ENCODE measurements at places on chromosomes 16 and 17. TPM values are rescaled to one million over a fixed set of nuclear protein-coding genes. Genes with fewer than 3 reads are reported as not detected.

Gene KCNH6
- not detected for total RNA-seq

Gene NPIPB8
- total RNA-seq, result 0.27 TPM

Gene KRTAP9-3
- not detected for total RNA-seq

Gene NUDT16L1
- 41.0 TPM for total RNA-seq

Gene HOXB9
- not detected for total RNA-seq

Gene APOBR
- 1.4 TPM for total RNA-seq

Gene TPPP3
- total RNA-seq, result 40.1 TPM

Gene SOST
- not detected for total RNA-seq

Gene JUP
- total RNA-seq, result 139 TPM

Gene TP53TG3
- 0.53 TPM for total RNA-seq

Gene TP53TG3B
- not detected for total RNA-seq

Gene NKD1
- 1.9 TPM for total RNA-seq

Gene DHRS7C
- total RNA-seq, result 82.3 TPM

Gene LRRC46
- not detected for total RNA-seq

Gene KRTAP29-1
- total RNA-seq, result not detected

Gene DNASE1L2
- total RNA-seq, result 0.65 TPM

Gene DDX19B
- 14.9 TPM for total RNA-seq

Gene EXOC3L1
- total RNA-seq, result 1.9 TPM

Gene CD79B
- total RNA-seq, result 7.5 TPM

Gene ASGR2
- 0.68 TPM for total RNA-seq
